ENCODE measurements at places on chromosomes 11 and 22.

GRCh38 chr11:1070594-1071462 is 3.8 kb upstream of the MUC2 start:
- no peak for DNase-seq

GRCh38 chr11:59365232-59366018 is 6.7 kb downstream of the OR5AN1 start:
- no peak for DNase-seq

GRCh38 chr11:90294091-90294490 is 71.2 kb upstream of the CHORDC1 start:
- DNase-seq, result no peak

DNA sequence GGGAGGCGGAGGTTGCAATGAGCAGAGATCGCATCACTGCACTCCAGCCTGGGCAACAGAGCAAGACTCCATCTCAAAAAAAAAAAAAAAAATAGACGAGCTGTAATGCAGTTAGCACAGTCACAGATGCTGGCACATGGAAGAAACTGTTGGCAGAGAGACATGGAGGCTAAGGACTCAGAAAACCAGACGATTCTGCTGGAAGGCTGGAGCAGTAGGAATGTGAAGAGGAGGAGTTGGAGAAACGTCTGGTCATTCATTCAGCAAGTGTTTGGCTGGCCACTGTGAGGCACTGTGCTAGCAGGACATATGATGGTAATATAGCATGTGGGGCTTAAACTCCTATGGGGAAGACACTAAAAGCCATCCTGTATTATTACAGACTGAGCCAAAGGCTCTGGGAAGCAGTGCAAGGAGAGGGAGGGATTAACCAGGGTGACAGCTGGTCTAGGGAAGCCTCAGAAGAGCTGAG is 5.0 kb downstream of the UQCR10 start:
- no peak for DNase-seq

DNA sequence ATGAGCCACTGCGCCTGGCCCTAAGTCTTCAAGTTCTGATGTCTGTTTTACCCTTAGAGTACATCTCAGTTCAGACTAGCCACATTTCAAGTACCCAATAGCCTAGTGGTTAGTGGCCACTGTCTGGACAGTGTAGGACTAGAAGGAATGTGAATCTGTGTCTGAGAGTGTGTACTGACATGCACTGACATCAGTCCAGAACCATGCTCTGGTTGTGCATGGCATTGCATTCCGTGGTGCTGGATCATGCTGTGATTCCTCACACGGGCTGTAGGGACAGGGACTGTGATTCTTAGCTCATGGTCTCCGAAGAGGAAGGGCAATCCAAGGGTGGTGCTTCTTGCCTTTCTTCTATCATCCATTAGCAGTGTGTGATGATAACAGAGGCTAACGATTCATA is 41.1 kb downstream of the AMOTL1 start:
- DNase-seq, result no peak

DNA sequence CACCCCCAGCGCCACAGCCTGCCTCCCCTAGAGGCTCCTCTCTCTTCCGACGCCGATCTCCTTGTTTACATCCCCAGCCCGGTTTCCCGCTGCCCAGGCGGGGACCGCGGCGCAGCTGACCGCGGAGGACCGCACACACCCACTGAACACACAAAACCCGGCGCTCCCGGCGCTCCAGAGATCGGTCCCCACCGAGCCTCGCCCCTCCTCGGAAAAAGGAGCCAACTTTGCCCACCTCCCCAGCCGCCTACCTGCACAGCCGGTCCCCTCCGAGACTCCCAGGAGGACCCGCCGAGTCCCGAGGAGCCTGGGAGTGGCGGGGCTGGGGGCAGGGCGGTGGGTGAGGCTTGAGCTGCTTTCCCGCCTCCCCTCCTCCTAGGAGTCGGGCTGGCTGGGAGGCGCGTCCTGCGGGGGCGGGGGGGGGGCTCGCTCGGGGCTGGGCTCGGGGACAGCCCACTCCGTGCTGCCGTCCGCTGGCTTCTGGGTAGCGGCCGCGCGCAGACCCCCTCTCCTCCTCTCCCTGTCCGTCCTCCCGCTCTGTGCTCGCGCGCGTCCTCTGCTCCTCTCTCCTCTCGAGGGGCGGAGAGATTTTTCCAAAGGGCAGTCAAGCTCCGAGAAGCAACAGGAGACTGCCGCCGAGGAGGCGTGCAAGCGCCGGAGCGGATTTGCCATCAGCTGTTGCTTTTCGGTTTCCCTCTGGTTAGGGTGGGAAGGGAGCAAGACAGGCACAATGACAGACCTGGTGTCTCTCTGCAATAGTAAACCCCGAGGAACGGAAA is at the start of gene FXYD6:
TSS of gene FXYD6 (minus strand) at position 318 of the 779 bp plus-strand sequence. CDS start 33,882 bp downstream, outside the sequence.
- no peak for DNase-seq

- peak; percentile 38 for DNase-seq
These were observed 31.9 kb downstream of the ATG13 start for GRCh38 chr11:46649180-46649738.

GRCh38 chr11:110773442-110773841 is 61.2 kb upstream of the ARHGAP20 start:
- no peak for DNase-seq

GRCh38 chr22:32327066-32327465 is 30.6 kb upstream of the RFPL3 start:
- DNase-seq, result no peak

DNA sequence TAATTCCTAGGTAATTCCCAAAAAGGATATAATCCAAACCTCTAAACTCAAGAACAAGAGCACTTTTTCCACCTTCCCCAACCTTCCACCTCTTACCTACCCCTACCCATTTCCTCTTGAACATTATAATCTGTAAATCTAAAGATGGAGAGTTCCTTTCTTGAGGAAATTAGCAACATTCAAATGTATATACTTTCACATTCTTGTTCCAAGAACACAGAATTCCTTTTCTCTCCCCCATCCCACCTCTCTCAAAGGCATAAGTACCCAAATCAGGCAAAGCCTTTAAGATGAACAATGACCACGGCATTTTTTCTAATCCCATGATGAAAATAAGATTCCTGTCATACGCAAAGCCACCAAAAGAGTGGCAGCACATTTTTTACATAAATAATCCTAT is 18.3 kb downstream of the RRAS2 start:
- no peak for DNase-seq

GRCh38 chr22:40216041-40216756 is 38.5 kb downstream of the TNRC6B start:
- no peak for DNase-seq

DNA sequence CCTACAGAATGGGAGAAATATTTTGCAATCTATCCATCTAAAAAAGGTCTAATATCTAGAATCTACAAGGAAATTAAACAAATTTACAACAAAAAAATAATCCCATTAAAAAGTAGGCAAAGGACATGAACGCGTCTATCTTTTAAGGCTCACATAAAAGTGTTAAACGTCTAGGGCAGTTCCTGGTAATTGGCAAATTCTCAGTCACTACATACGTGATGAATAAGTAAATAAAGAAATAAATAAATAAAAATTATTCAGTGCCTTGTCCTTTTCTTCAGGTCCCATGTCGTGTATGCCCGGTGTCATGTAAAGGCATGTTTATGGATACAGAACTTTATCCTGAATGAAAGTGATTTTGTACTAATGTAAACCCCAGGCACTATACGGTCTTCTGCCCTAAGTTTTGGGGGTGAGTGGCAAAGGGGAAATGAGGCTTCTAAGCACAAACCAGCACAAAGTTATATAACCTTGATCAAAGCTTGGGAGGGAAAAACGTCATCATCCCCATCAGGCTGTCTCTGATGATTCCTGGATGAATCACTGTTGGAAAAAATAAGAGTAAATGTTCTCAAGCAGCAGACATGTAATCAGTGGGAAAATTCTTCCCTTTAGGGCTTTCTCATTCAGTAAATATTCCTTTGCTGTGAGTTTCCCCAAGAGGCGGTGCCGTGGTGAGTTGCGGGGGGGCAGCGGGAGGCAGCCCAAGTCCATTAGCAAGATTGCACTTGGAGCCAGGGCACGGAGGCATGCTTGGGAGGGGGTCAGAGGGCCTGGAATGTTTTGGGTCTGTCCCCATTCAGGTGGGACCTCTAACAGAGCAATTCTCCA is 30.4 kb upstream of the MICAL2 start:
- peak; percentile 98 for DNase-seq

DNA sequence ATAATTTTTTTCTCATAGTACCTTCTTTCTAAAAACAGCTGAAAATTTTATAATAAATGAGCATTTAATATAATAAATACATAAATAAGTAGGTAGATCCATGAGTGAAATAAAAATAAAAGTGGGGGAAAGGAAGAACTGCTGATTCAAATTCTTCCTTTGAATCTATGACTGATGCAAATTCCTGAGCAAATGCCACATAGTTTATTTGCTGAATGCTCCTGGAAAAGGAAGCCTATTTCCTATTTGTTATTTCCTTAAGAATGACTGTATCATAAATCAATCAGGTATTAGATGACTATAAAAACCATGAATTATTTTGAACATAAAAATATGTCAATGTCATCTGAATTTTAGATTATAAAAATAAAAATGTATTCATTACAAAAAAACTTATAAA is 16.6 kb downstream of the BTBD10 start:
- DNase-seq, result no peak

DNA sequence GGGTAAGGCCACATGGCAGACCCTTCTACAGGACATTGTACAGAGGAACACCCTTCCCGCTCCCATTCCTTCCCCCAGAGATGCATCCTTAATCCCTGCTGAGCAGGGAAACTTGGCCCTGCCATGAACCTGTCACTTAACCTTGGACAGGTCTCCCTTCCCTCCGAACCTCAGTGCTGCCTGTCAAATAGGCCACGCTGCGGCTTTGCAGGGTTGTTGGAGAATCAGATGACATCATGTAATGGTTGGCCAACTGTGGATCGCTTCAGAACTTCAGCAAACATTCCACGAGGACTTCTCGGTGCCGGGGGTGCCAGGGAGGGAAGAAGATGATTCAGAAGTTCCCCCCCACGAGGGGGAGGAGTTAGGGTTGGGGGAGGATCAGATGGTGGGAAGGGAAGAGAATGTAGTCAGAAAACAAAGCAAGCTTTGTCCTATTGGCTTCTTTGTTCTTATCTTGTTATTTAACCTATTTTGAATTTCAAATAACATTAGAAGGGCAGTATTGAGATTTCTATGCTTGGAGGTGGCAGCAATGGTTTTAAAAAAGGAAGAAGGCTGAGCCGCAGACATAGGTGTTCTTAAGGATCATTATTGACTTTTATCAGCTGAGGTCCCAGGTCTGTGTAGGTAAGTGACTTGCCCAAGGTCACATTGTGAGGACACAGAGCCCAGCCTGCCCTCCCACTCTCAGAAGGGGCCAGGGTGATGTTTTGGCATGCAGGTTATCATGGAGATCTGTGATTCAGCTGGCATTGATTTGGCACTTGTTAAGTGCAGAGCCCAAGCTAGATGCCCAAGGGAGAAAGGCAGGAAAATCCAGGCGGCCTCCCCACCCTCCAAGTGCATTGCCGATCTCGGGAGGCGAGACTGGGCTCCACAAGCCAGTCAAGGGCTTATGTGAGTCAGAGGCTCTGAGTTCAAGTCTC is 3.1 kb downstream of the CDC42EP1 start:
- DNase-seq, result peak; percentile 92

All from kidney epithelial cell (primary cell).